CD4-positive, alpha-beta T cell treated with Interleukin-4 for 1 hour (primary cell): ENCODE measurements at places on chromosomes 3 and 15.

DNA sequence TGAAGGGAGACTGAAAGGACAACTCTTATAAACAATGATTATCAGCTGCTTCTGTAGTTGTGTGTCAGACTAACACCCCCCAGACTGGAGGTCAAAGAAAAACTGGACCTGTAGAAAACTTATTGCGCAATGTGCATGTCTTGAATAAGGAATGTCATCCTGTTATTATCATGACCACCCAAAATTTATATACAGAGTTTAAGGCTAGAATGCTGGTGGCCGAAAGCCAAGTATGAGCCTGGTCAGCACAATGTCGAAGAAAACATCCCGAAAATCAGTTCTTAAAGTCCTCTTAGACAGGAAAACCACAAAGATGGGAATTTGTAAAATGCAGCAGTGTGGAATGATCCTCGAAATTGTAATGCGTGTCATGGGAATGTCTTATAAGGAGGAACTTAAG, 29.3 kb downstream of the RFTN1 start:
- no peak for DNase-seq

- DNase-seq = no peak
Measured at GRCh38 chr3:79477242-79477641, 290.6 kb downstream of the ROBO1 start.

GRCh38 chr3:66860771-66861170, 137.3 kb upstream of the KBTBD8 start:
- DNase-seq = no peak

DNA sequence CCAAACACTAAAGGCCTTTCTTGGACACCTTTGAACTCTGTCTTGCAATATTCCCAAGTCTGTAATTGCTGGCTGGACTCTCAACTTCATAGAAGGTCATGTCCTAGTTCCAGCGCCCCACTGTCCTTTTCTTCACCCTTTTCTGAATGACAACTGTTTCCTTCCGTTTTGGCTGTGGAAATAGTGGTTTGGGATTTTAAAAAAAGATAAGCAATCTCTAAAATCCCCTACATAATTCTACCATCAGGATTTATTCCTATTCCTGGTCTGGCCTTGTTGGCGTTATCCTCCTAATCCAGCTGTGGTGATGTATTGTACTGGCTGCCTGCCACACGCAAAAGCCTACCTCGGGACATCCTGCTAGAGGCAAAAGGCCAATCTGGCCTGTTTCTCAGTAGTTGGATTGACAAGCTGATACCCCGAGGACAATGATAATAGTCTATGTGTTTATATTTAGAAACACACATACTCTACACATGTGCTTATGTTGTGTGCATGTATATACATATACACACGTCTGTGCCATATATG, 440.3 kb upstream of the DPH6 start:
- no peak for DNase-seq

DNA sequence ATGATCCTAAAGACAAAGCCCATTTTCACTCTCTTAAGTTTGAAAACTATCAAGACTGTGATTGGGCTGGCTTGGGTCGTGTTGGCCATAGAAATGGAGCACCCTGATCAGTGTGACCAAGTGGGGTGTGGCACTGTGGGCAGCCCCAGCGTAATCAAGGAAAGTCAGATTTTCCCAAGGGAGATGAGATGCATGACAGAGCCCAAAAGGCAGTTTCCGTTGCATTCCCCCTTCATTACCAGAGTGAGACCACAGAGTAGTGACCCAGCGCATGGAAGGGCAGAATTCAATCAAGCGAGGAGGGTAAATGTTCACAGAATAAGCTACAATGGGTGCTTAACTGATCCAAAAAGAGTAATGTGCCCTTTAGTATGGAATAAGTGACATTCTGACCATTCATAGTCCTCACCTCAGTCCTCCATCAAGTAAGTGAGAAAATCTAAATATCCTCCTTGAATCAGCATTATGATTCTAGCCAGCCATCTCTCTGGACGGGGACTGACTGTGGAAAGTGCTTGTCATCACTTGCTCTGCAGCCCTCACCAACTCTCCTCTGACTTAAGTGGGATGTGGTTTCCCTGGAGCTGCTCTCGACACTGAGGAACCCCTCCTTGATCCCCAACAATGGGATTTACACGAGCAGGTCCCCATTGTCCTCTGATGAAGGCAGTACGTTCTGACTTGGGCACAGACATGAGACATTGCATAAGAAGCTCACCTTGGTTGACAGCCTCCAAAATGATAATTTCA, 430.5 kb downstream of the OCA2 start:
- no peak for DNase-seq

DNA sequence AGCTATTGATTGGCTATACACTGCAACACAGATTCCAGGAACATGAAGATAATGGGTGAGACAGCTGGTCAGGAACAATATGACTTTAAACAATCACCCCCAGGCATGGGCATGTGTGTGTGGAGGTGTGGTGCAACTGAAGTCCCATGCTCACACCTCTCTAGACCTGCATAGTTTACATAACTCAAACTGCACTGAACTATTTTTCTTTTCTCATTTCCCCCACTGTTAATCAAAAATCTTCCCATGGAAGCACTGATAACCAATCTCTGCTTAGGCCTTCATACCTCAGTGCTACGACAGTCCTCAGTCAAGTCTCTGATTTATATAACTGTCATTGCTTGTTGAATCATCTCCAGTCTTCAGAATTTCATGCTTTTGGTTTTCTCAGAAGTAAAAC, 600.2 kb downstream of the NTRK3 start:
- DNase-seq = no peak

DNA sequence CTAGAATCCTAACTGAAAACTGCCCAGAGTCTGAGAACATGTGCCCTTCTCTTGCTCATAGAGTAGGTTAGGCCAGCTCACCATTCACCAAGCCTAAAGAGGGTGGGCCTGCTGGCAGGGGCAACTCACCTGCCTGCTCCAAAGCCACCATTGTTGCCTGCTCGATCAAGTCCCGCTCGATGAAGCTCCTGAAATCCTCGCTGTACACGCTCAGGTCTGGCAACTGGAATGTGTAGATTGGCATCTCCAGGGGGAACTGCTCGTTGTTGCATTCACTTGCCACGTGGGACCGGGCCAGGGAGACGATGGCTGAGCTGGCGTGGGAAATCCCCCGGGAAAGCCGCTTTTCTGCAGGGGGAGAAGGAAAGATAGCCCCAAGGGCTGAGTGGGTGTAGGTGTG, 232.2 kb downstream of the KLF13 start:
- DNase-seq = no peak

DNA sequence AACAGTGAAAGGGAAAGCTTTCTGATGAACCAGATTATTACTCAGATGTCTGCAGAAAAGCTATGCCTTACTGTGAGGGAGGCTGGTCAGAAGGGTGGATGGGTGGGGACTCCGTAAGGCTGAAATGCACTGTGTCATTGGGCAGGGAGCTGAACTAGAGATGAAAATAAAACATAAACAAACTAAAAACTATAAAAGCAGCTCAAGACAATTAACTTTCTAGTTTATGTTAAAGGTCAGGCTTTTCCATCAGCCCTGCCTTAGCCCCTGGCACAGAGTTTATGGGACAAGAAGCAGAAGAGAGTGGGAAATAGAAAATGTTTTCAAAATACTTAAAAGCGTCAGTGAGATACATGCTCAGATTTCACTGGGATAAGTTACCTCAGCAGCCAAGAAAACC, 310.0 kb upstream of the UBE2E2 start:
- DNase-seq = no peak

- DNase-seq = no peak
Measured at GRCh38 chr3:89447243-89447642, 339.8 kb downstream of the EPHA3 start.

- no peak for DNase-seq
Measured at GRCh38 chr3:57000012-57000411, 60.5 kb upstream of the SPATA12 start.

GRCh38 chr15:46442901-46443590, 808.2 kb downstream of the SQOR start:
- no peak for DNase-seq

GRCh38 chr15:57550640-57551039, 41.1 kb upstream of the MYZAP start:
- DNase-seq = no peak

GRCh38 chr3:156532730-156533129, 22.2 kb downstream of the SSR3 start:
- DNase-seq = no peak

- no peak for DNase-seq
Measured at GRCh38 chr3:172592898-172593669, 69.9 kb upstream of the TNFSF10 start.

DNA sequence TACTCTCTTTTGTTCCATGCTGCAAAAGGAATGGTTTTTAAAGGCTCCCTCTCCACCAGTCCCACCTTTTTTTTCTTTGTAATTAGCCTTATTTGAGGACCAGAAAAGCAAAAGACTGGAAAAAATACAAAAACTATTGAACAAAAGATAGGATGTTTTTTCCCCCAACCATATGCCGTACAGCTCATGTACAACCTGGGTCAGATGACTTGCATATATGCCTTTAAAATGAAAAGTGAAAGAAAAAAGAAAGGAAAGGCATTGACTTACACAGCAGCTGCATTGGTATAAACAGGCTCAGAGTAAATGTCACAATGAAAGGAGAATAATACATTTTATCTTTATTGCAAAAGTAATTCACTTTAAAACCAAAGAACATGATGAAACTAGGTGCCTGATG, 69.5 kb upstream of the CMC1 start:
- DNase-seq = no peak

- DNase-seq = no peak
Measured at GRCh38 chr3:161020256-161020655, 84.9 kb downstream of the B3GALNT1 start.

GRCh38 chr3:105555206-105555605, 188.5 kb downstream of the ALCAM start:
- DNase-seq = no peak

GRCh38 chr3:87710511-87710910, 348.3 kb downstream of the CGGBP1 start:
- no peak for DNase-seq

- DNase-seq = no peak
Measured at GRCh38 chr3:17730318-17730967, 12.0 kb downstream of the TBC1D5 start.

DNA sequence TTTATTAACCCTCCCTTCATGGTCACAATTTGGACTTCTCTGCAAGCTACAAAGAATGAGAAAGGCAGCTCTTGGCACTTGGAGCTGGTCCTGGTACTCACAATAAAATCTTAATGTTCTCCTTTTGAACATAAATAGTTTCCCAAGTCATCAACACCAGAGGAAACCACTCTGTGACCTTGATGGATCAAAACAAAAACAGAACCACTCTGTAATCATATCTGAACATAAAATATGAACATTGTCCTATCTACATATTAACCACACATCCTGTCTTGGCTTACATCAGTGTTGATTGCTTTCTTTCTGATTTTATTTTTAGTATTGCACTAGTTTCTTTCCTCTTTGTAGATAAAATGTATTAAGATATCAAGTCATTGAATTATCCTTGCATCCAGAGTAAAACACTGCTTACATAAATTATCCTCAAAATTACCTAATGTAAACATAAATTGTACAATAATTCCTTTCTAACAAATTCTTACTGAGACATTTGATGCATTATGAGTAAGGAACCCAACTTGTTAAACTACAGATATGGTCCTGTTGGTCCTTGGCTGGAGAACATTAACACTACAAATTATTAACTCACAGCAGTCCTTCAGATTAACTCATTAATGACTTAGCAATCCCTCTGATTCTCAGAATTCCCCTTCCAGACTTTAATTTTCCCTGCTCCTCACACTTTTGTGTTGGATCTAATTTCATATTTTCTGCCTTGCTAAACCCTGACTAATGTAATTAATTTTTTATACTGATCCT, 860.5 kb downstream of the DIPK2A start:
- DNase-seq = no peak

DNA sequence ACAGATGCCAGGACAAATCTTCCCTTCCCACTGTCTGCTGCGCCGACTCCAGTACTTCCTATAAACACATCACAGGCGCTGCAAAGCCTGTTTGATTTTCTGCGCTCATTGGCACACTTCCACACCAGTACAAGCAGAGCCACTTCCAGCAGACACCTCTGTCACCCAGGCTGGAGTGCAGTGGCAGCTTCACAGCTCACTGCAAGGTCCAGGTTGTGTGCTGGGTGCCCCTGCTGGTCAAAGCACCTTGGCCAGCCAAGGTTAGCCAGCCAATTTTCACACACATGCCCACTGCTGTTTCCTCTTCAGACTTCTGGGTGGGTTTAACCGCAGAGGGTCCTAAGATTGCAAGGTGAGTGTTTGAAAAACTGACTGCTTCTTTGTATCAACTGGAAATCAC, 4.9 kb downstream of the CHDH start:
- DNase-seq = no peak

- DNase-seq = peak; percentile 66
Measured at GRCh38 chr15:40776537-40777141, 6.9 kb downstream of the C15orf62 start.

- no peak for DNase-seq
Measured at GRCh38 chr15:92495446-92495845, 101.8 kb downstream of the ST8SIA2 start.

DNA sequence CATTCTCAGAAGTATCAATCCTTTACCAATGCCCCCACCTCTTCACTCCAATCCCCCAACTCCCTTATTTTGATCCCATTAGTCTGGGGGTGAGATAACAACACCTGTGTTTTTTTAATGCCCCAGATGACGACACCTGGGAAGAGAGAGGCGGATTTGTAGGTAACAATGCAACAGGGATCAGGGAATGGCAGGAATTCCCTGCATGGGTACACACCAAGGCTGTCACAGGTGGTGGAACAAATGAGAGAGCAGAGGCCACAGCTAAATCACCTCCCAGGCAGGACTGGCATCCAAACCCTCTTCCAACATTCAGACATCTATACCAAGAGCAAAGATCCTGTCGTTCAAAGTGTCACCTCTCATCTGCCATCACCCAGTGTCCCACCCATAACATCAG, 319.2 kb upstream of the TRIM42 start:
- no peak for DNase-seq

DNA sequence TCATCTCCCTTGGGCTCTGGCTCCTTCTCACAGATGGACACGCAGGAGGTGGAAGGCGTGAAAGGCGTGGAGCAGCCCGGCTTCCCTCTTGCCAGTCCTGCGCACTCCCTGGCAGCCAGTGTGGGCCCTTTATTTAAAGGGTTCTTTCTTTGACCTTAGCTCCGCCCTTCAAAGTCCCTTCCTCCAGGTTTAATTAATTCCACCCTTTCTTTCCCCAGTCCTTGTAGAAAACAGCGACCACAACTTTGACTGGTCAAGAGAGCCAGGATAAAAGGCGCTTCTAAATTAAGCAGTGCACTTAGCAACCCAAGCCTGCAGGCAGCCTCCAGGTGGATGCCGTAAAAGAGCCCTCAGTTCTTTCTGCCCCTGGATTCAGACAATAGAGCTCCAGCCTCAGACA, at the start of gene HDC:
Gene HDC (minus strand): TSS at position 107 of the 400 bp plus-strand sequence. CDS start 103 bp downstream, at position 4.
- no peak for DNase-seq

DNA sequence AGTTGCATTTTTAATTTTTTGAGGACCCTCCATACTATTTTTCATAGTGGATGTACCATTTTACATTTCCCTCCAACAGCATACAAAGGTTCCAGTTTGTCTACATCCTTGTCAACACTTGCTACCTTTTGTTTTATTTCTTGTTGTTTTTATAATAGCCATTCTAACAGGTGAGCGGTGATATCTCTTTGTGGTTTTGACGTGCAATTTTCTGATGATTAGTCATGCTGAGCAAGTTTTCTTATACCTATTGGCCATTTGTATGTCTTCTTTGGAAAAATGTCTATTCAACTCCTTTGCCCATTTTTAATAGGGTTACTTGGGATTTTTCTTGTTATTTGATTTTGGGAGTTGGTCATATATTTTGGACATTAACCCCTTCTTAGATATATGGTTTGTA, 187.0 kb downstream of the CDIN1 start:
- DNase-seq = no peak

- DNase-seq = no peak
Measured at GRCh38 chr3:181916013-181916412, 204.3 kb downstream of the SOX2 start.

GRCh38 chr15:100073982-100074381, 267.8 kb downstream of the ADAMTS17 start:
- DNase-seq = no peak
